ENCODE measurements at places on chromosomes 11 and 22. TPM values are rescaled to one million over a fixed set of nuclear protein-coding genes. Genes with fewer than 3 reads are reported as not detected.

The MAPK8IP2 gene
- 0.71 TPM for total RNA-seq

DNA sequence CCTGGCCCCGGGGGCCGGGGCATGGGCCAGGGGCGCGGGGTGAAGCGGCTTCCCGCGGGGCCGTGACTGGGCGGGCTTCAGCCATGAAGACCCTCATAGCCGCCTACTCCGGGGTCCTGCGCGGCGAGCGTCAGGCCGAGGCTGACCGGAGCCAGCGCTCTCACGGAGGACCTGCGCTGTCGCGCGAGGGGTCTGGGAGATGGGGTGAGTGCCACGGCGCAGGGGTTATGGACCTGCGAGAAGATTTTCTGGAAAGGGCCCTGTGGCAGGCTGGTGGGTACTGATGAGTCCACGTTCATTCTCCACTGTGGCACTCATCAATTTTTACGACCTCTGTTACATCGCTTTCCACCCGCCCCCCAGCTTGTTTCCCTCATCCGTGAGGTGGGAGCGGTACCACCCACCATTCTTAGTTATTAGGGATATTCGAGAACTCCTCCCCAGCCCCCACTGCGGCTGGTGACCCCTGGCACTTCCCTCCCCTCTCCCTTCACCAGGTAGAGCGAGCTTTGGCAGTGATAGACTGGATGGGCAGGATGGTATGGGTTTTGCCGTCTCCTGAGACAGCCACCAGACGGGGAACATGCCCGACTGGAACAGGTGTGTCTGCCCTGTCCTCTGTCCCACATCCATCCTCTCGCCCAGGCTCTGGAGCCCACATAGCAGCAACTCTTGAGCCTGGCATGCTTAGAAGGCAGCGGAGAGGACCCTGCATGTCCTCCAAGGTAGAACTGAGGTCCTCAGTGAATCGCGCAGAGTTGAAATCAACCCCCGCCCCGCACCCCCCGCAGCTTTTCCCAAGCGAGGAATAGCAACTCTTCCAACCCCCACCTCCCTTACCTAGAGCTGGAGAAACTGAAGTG, 562 bp downstream of the DGAT2 start:
- H3K27ac ChIP-seq, result no peak overlapping the region
- H3K4me3 ChIP-seq, result peak overlapping the region; percentile 40
- H3K4me1 ChIP-seq, result peaks cover 18% of the 10 kb centered on the region
- DNase-seq, result no peak

The APOL5 gene
- total RNA-seq, result 0.74 TPM

DNA sequence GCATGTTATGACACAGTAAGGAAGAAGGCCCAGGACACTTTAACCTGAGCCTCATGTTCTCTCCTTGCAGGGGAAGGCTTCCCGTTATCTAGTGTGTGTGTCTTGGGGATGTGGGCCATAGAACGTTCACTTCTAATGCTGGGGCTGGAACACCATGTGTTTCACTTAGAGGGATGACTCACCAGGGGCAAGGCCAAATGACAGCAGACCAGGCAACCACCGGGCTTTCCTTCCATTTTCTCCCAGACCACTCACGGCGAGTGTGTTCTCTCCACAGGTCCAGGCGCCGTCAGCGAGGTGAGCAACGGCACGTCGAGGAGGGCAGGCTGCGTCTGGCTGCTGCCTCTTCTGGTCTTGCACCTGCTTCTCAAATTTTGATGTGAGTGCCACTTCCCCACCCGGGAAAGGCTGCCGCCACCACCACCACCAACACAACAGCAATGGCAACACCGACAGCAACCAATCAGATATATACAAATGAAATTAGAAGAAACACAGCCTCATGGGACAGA, 964.4 kb downstream of the NTM start:
- H3K36me3 ChIP-seq, result no peaks in the 10 kb centered on the region
- no peak overlapping the region for H3K27ac ChIP-seq
- DNase-seq, result peak; percentile 34

- H3K36me3 ChIP-seq, result no peaks in the 10 kb centered on the region
- peaks cover 5% of the 10 kb centered on the region for H3K27me3 ChIP-seq
- DNase-seq, result no peak
- H3K27ac ChIP-seq, result peak overlapping the region; percentile 98
- peak overlapping the region; percentile 62 for H3K4me3 ChIP-seq
These were observed 133.6 kb upstream of the C11orf58 start for GRCh38 chr11:16604794-16605388.

DNA sequence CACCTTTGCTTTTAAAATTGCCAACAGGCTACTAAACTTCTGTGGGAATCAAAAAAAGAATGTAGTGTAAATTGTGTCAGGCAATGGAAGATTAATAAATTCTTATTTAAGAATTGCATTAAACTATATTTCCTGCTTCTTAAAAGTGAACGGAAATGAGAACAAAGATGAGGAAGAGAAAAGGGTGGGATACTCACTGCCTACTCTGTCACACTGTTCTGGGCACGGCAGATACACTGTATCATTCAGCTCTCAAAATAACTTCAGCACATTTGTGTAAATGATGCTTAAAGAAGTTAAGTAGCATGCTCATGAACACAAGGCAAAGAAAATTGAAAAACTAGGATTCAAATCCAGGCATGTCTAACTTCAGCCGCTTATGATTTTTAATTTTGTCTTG, 218.7 kb downstream of the DCDC1 start:
- H3K4me1 ChIP-seq, result no peaks in the 10 kb centered on the region
- H3K27ac ChIP-seq, result no peak overlapping the region
- H3K36me3 ChIP-seq, result no peaks in the 10 kb centered on the region
- H3K4me3 ChIP-seq, result no peak overlapping the region
- DNase-seq, result no peak

GRCh38 chr11:89922195-89922660, at the start of gene TRIM49D1:
Gene TRIM49D1 (minus strand): TSS chr11:89922245. CDS start chr11:89917710, 4,535 bp downstream.
- H3K36me3 ChIP-seq, result no peaks in the 10 kb centered on the region
- DNase-seq, result no peak
- no peak within 1 kb of the TSS for H3K27ac ChIP-seq
- H3K4me3 ChIP-seq, result no peak within 1 kb of the TSS

GRCh38 chr11:33778675-33779074, 4.4 kb upstream of the FBXO3 start:
- H3K4me3 ChIP-seq, result no peak overlapping the region
- no peaks in the 10 kb centered on the region for H3K36me3 ChIP-seq
- H3K4me1 ChIP-seq, result peaks cover 40% of the 10 kb centered on the region
- no peak for DNase-seq
- H3K27me3 ChIP-seq, result no peaks in the 10 kb centered on the region

DNA sequence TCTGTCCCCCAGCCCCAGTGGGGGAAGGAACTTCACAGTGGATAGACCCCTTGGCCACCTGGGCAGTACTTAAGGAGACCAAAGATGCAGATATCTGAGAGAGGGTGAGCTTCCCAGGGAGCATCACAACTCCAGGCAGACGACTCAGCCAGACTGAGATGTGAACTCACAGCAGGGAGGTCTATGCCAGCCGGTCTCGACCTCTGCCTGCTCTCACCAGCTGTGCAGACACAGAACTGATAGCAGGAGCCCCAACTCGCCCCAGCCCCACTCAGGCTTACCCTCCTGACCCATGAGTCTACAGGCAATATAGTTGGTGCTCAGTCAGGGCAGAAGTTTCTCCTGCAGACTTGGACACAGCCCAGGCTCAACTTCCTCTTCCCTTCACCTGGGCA, 29.7 kb upstream of the ACCSL start:
- H3K36me3 ChIP-seq, result no peaks in the 10 kb centered on the region
- no peaks in the 10 kb centered on the region for H3K4me1 ChIP-seq
- H3K27ac ChIP-seq, result peak overlapping the region; percentile 49
- no peak overlapping the region for H3K4me3 ChIP-seq
- DNase-seq, result peak; percentile 59
- H3K27me3 ChIP-seq, result no peaks in the 10 kb centered on the region

GRCh38 chr11:134140961-134141490, 72.2 kb downstream of the JAM3 start:
- no peak for DNase-seq
- peaks cover 8% of the 10 kb centered on the region for H3K4me1 ChIP-seq
- no peak overlapping the region for H3K4me3 ChIP-seq
- H3K27ac ChIP-seq, result no peak overlapping the region
- H3K36me3 ChIP-seq, result peaks cover 8% of the 10 kb centered on the region
- no peaks in the 10 kb centered on the region for H3K27me3 ChIP-seq

GRCh38 chr22:49825944-49826602, 1.6 kb downstream of the BRD1 start:
- H3K4me3 ChIP-seq, result peak overlapping the region; percentile 71
- peaks cover 45% of the 10 kb centered on the region for H3K4me1 ChIP-seq
- H3K27ac ChIP-seq, result peak overlapping the region; percentile 83
- no peak for DNase-seq
- H3K36me3 ChIP-seq, result peaks cover 29% of the 10 kb centered on the region
- no peaks in the 10 kb centered on the region for H3K27me3 ChIP-seq

GRCh38 chr11:74844072-74844471, 95.4 kb downstream of the RNF169 start:
- no peak overlapping the region for H3K4me3 ChIP-seq
- no peaks in the 10 kb centered on the region for H3K4me1 ChIP-seq
- H3K27ac ChIP-seq, result no peak overlapping the region

The SLC7A4 gene
- 1.9 TPM for total RNA-seq

The CARD18 gene
- not detected for total RNA-seq

The USH1C gene
- not detected for total RNA-seq

The CLTCL1 gene
- 29.7 TPM for total RNA-seq

- no peaks in the 10 kb centered on the region for H3K4me1 ChIP-seq
- H3K4me3 ChIP-seq, result no peak overlapping the region
- no peak overlapping the region for H3K27ac ChIP-seq
- no peaks in the 10 kb centered on the region for H3K36me3 ChIP-seq
These were observed 1129.1 kb downstream of the BRD1 start for GRCh38 chr22:48698618-48699017.

- no peak for DNase-seq
- H3K27me3 ChIP-seq, result no peaks in the 10 kb centered on the region
- no peak overlapping the region for H3K27ac ChIP-seq
- H3K4me3 ChIP-seq, result no peak overlapping the region
- peaks cover 12% of the 10 kb centered on the region for H3K36me3 ChIP-seq
These were observed 23.0 kb downstream of the YDJC start for GRCh38 chr22:21606775-21607174.

- H3K36me3 ChIP-seq, result no peaks in the 10 kb centered on the region
- H3K27ac ChIP-seq, result no peak overlapping the region
- DNase-seq, result no peak
- H3K4me3 ChIP-seq, result no peak overlapping the region
- no peaks in the 10 kb centered on the region for H3K27me3 ChIP-seq
These were observed 21.1 kb downstream of the C11orf87 start for GRCh38 chr11:109443052-109443451.

- peak overlapping the region; percentile 53 for H3K27ac ChIP-seq
- H3K27me3 ChIP-seq, result no peaks in the 10 kb centered on the region
- no peaks in the 10 kb centered on the region for H3K4me1 ChIP-seq
- no peaks in the 10 kb centered on the region for H3K36me3 ChIP-seq
- no peak for DNase-seq
These were observed 25.9 kb upstream of the FBLN1 start for GRCh38 chr22:45476814-45477213.

DNA sequence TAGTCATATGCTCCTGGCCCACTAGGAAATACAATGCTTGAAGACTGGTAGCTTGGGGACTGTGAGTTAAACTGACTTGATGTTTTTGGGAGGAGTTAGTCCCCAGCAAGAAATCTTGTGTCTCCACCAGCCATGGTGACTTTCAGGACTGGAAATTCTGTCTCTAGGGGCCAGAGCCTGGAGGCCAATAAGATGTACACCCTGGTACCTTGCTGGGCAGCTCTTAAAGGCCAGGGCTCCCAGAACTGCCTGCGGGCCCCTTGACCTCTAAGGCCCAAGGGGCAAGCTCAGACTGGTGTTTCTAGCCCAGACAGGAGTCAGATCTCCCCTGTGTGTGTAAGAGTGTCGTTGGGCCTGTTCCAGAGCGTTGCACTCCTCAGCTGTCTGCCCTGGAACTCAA, 128.7 kb upstream of the C11orf58 start:
- no peak overlapping the region for H3K4me3 ChIP-seq
- DNase-seq, result no peak
- no peaks in the 10 kb centered on the region for H3K36me3 ChIP-seq
- peaks cover 5% of the 10 kb centered on the region for H3K27me3 ChIP-seq

- H3K4me1 ChIP-seq, result no peaks in the 10 kb centered on the region
- no peaks in the 10 kb centered on the region for H3K36me3 ChIP-seq
- H3K27me3 ChIP-seq, result no peaks in the 10 kb centered on the region
- H3K27ac ChIP-seq, result peak overlapping the region; percentile 78
- H3K4me3 ChIP-seq, result no peak overlapping the region
These were observed 40.5 kb downstream of the LRRC32 start for GRCh38 chr11:76629853-76630599.

GRCh38 chr11:28808771-28809170, 700.6 kb downstream of the METTL15 start:
- no peak for DNase-seq
- no peaks in the 10 kb centered on the region for H3K4me1 ChIP-seq
- H3K27ac ChIP-seq, result no peak overlapping the region
- no peaks in the 10 kb centered on the region for H3K27me3 ChIP-seq
- no peaks in the 10 kb centered on the region for H3K36me3 ChIP-seq
- no peak overlapping the region for H3K4me3 ChIP-seq

GRCh38 chr11:111815489-111815888, 49.3 kb upstream of the PPP2R1B start:
- peak overlapping the region; percentile 36 for H3K27ac ChIP-seq
- H3K27me3 ChIP-seq, result no peaks in the 10 kb centered on the region
- DNase-seq, result no peak
- H3K4me3 ChIP-seq, result no peak overlapping the region
- no peaks in the 10 kb centered on the region for H3K36me3 ChIP-seq

- no peaks in the 10 kb centered on the region for H3K4me1 ChIP-seq
- H3K4me3 ChIP-seq, result no peak overlapping the region
- no peak for DNase-seq
- no peak overlapping the region for H3K27ac ChIP-seq
- no peaks in the 10 kb centered on the region for H3K36me3 ChIP-seq
- no peaks in the 10 kb centered on the region for H3K27me3 ChIP-seq
These were observed 528.1 kb downstream of the DLG2 start for GRCh38 chr11:85098996-85099395.

The SYT8 gene
- not detected for total RNA-seq

- H3K36me3 ChIP-seq, result peaks cover 54% of the 10 kb centered on the region
- peak overlapping the region; percentile 72 for H3K4me3 ChIP-seq
- H3K27ac ChIP-seq, result peak overlapping the region; percentile 99
- H3K27me3 ChIP-seq, result no peaks in the 10 kb centered on the region
These were observed 1.2 kb upstream of the ARFGAP2 start for GRCh38 chr11:47177846-47178245.

DNA sequence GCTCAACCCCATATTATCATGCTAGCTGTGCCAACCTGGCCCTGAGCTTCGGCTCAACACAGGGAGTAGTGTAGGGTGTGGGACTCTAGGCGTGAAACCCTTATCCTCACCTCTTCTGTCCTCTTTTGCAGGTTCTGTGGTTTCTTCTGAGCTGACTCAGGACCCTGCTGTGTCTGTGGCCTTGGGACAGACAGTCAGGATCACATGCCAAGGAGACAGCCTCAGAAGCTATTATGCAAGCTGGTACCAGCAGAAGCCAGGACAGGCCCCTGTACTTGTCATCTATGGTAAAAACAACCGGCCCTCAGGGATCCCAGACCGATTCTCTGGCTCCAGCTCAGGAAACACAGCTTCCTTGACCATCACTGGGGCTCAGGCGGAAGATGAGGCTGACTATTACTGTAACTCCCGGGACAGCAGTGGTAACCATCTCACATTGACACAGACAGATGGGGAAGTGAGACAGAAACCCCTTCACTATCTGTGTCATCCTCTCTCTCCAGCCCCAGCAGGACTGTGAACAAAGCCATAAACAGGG, 76.4 kb downstream of the GGTLC2 start:
- DNase-seq, result no peak
- H3K4me3 ChIP-seq, result no peak overlapping the region
- H3K4me1 ChIP-seq, result no peaks in the 10 kb centered on the region
- H3K27me3 ChIP-seq, result no peaks in the 10 kb centered on the region

The SGSM1 gene
- total RNA-seq, result 13.9 TPM

Measured in right atrium auricular region (tissue), 2 donors.